OCI-M1 (cell line): ENCODE measurements at places on chromosomes 11 and 22.

DNA sequence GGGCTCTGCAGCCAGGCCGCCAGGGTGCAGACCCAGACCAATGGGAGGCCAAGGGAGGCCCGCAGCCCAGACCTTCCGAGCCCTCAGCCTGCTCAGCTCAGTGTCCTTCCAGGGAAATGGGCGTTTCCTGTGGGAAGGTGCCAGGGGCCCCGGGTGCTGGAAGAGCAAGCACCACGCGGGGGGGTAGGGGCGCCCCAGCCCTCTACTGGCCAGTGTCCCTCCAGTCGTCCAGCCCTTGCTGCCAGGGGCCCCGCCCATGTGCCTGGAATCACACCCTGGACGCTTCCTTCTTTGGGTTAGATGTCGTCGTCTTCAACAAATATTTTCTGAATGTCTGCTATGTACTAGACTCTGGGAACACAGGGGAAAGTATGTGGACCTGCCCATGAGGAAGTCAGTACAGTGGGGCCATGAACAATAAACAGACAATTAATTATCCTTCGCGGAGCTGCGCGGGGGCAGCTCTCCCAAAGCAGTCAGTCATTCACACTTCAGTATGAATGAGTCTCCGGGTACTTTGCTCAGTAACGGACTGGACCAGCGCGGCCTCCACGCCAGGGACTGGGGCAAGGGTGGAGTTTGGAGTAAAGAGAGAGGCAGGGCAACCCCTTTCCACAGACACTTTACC, 60.2 kb downstream of the CDKN1C start:
- DNase-seq = no peak

GRCh38 chr22:25420471-25420924, 144.0 kb upstream of the GRK3 start:
- DNase-seq = no peak

DNA sequence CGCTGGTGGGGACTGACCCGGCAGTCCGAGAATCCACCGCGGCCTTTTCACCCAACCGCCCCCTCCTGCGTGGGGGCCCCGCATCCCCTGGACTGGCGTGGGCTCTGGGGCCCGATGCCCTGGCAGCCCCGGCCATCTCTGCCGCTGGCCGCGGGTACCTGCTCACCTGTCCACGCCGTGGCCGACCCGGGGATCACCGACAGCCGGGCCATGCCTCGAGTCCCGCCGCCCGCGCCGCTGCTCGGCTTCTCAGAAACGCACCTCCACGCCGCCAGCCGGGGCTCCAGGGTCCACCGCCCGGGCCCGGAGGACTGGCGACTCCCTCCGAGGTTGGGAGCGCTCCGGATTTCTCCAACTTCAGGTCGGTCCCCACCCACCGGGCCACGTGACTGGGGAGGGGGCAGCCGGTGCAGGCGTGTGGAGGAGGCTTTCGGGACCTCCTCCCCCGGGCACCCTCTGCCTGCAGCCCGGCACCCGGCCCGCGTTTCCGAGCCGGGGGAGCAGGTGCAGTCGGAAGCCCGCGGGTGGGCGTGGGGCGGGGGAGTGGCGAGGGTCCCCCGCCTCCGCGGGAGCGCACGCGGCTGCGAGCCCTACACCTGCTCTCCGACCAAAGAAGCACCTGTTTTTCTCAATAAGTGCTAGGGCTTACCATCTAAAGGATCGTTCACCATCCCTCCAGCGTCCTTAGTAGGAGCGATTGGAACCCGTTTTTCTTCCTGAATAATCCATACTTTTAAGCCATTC, 554 bp upstream of the NRIP3 start:
- DNase-seq = no peak

DNA sequence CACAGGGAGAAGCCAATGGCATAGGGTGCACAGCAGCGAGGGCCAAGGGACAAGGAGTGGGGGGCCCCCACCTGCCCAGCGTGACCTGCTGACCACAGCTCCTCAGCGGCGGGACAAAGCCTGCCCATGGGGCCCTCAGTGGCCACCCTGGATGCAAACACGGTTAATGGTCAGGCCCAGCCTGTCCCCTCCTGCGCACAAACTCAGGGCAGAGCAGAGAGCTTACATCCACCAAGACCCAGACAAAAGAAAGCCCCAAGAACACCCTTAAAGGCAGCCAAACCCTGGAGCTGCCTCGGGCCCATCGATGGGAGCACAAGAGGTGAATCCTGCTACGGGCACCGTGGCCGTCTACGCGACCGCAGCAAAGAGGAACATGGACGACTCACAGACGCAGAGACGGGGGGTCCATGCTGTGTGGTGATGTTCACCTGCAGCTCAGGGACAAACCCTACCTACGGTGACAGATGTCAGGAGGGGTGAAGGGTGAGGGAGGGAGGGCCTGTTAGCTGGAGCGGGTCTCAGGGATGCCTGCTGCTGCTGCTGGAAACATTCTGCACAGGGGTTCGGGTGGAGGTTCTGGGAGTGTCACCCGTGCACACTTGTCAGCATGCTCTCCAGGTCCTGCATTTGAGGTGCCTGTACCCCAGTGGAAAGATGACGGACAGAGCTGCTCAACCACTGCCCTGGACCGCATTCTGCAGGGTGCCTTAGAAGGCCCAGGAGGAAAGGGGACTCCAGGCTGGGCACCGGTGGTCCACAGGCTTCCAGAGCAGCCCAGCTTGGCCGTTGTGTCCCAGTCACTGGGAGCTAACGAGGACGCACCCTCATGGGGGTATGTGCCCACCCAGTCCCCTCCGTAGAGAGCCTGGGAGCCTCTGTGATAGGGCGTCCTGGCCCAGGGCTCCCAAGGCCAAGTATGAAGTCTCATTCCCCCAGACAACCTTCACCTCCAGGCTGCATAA, 11.6 kb downstream of the ASCL2 start:
- DNase-seq = no peak

GRCh38 chr22:35054064-35054463, 11.9 kb upstream of the ISX start:
- DNase-seq = no peak

- DNase-seq = no peak
Measured at GRCh38 chr22:44207173-44207980, 26.7 kb downstream of the PARVG start.

DNA sequence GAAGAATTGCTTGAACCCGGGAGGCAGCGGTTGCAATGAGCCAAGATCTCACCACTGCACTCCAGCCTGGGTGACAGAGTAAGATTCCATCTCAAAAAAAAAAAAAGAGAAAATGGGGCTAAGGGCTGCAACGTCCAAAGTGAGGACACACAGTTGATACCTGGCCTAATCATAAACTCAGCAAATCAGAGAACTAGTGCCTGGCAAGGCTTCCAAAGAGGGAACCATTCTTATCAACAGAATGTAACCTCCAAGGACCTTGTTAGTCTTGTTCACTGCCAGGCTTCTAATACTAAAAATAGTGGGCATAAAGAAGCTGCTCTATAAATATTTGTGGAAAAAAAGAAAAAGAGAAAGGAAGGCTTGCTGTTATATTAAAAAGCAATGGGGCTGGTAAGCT, 42.3 kb downstream of the FAM168A start:
- no peak for DNase-seq

DNA sequence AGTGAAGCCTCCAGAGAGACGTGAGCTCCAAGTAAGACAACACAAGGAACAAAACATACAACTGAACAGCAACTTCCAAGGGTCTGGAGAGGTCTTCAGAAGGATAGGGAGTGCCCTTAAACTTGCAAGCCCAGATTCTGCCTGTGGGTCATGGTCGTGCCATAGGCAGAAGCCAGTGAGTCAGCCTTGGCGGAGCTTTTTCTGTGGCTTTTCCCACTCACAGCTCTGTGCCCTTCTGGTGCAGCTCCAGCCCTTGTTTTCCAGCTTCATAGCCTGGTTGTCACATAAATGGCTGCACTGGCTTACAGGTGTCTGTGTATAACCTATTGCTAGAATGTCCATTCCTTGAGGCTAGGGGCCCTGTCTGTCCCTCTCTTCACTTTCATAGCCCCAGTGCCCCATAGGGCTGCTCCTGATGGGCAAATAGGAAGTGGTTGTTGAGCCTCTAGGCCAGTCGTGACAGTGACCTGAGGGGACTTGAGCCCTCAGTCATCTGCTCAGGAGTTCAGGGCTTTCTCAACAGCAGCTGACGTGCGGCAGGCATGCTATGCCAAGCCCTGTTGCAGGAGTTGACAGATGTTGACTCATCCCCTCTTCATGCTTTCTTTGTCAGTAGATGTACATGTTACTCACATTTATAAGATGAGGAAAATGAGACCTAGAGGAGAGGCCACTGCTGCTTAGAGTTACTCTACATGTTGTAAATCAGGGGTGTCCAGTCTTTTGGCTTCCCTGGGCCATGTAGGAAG, 7.4 kb downstream of the MED15 start:
- no peak for DNase-seq

GRCh38 chr22:24108073-24108472, 73.2 kb upstream of the SUSD2 start:
- no peak for DNase-seq

DNA sequence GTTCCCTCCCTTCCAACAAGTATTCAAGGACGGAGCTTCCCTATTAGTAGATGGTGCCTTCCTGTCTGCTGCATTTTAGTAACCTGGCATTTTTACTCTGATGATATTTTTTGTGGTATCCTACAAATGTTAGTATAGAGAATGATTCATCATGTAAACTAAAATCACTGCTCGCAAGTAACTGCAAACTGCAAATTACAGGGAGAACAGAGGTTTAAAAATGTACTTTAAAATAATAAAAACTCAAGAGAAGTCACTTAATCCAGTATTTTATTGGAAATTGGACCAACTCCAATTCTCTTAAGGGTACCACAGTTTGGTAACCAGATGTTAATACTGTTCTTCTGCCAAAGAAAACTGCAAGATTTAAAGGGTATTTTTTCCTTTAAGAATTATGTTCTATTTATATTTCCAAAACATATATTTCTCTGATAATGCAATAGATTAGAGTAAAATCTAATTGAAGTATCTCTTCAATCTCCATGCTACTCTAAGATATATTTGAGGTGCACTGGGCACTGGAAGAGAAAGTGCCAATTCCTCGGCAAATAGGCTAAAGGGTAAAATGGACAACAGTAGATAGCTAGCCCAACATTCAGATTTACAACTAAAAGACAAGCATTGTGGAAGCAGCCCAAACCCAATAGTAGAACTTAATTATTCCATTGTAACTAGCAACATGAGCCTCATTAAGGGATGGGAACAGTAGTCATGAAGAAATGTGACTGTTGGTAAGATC, 298.0 kb downstream of the TTC28 start:
- DNase-seq = no peak

DNA sequence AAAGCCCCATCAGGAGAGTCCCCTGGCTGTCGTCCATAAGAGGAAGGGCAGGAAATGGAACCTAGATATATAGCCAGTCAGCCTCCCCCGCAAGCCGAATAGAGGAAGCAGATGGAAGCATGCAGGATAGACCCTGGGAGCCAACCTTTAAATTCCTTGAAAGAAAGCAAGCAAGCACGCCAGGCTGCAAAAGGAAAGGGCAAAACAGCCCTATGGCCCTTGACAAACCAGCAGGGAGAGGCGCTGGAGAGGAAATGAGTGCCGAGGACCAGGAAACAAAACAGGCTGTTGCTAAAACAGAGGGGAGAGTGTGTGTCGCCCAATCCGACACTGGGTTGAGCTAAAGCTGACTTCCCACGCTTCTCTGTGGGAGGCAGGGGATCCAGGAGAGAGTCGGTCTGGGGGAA, 203.5 kb upstream of the MTNR1B start:
- DNase-seq = peak; percentile 60

- DNase-seq = no peak
Measured at GRCh38 chr22:27878541-27878940, 40.5 kb downstream of the PITPNB start.

GRCh38 chr11:93084727-93085505, 112.9 kb downstream of the SLC36A4 start:
- no peak for DNase-seq
